Large intestine (tissue), 12 donors: ENCODE measurements at places on chromosomes 5 and 9. TPM values are rescaled to one million over a fixed set of nuclear protein-coding genes. Genes with fewer than 3 reads are reported as not detected.

- DNase-seq, result no peak
Measured at GRCh38 chr5:107636555-107636954, 34.2 kb downstream of the EFNA5 start.

The ZFP37 gene
- 3.3 TPM for polyA plus RNA-seq

DNA sequence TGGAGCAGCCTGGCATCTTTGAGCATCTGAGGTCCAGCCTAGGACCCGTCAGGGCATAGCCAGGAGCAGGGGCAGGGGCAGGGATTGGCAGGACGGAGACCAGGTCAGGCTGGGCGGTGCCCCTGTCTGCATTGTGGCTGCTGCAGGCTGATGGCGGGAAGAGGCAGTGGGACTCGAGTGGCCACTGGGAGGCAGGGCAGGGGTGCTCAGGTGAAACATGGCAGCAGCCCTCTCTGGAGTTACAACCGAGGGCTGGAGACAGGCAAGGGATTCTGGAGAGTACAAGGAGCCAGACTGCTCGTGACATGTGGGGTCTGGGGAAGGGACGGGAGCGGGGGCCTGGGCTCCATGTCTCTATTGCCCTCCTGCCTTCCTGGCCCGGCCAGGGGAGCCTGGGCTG lies 97.4 kb upstream of the RAPGEF1 start:
- no peak for DNase-seq

DNA sequence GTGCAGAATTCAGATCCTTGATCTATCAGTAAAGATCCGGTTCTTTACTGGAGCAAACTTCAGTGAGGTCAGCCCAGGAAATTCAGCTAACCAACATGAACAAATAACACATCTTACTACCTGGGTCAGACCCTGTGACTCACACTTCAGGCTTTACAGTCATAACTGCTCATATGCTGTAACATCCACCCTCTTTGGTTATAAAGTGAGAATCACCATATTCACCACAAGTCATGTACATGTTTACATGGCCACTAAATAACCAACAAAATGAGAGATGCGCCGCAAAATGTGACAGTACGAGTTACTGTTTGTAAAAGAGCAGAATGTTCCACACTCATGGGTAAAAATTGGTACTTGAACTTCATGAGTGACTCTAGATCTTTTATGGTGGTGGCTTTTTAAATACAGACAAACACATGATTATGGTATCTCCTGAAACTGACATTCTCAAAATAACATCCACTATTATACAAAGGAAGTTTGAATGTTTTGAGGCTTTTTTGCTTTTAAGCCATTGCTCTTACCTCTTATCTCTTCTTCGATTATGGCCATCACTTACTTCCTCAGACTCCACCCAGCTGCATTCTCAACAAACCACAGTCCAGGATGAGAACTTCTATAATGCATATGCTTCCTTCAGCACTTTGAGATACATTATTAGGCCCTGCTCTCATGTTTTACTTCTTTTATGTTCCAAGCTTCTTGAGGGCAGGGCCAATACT lies 516.6 kb downstream of the RAB3C start:
- peak; percentile 51 for DNase-seq

DNA sequence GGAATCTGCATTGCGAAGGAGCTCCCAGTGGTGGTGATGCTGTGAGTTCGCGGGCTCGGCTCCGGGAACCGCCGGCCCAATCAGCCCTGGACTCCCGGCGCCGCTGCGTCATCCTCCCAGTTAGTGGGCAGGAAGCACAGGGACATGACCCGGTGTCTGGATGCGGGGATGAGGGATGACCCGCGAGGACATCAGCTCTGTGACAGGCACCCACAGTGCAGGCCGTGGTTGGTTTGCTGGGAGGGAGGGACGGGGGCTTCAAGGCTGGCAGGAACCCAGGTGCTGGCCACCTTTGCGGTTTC lies 996 bp downstream of the NXNL2 start:
- no peak for DNase-seq

The CDC26 gene
- polyA plus RNA-seq, result 39.7 TPM

- DNase-seq, result no peak
Measured at GRCh38 chr9:135961811-135962695, 880 bp upstream of the UBAC1 start.

DNA sequence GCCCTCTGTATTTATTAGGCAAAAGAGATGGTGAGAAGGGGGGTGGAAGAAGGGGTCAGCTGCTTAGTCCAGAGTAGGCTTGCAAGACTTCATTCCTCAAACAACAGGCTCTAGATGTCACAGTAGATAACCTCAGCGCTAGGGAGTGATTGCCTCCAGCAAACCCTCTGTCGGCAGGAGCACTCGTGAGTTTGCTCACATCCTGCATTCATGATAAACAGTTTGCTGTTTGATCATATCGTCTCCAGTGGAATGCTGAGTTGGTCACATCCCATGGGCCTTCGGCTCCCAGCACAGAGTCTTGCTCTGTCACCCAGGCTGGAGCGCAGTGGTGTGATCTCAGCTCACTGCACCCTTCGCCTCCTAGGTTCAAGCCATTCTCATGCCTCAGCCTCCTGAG lies 3.6 kb downstream of the TTC23L start:
- no peak for DNase-seq

The RFX3 gene
- polyA plus RNA-seq, result 9.8 TPM

- DNase-seq, result no peak
Measured at GRCh38 chr9:111529787-111530186, 4.8 kb downstream of the ZNF483 start.

DNA sequence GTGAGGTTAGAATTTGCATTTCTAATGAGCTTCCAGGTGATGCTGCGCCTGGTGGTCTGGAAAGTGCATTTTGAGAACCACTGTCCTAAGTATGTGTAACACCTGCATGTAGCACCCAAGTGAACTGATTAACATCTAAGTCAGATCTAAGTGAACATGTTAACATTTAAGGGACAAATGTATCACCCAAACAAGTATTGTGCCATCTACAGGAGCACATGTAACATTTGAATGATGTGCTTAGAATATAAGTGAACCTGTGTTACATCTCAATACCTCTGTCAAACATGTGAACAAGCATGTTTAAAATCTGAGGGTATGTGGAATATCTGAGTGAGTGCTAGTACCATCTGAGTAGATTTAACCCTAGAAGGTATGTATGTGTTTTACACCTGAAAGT lies 68.7 kb downstream of the PLPPR1 start:
- DNase-seq, result no peak

- peak; percentile 45 for DNase-seq
Measured at GRCh38 chr5:177399997-177400868, at the start of gene PFN3. Gene PFN3, minus strand, starts transcription at chr5:177400661. Its CDS starts 85 bp downstream, at chr5:177400576.

DNA sequence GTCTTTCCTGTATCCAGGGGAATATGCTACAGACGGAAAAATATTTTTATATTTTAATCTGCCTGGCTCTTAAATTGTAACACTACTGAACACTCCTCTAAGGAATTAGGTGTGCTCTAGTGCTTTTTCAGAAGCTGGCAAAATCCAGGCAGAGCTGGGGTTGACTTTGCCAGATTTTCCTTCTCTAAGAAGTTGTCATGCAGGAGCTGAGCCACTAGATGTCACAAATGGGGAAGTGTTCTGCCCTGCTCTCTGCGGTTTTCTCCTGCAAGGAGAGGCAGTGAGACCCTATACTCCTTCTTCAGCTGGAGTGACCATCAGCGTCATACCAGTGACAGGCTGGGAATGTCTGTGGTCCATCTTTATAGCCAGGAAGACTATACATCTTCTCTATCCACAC lies 112.5 kb downstream of the HAPLN1 start:
- DNase-seq, result peak; percentile 14

- no peak for DNase-seq
Measured at GRCh38 chr9:131661568-131662288, 78.1 kb downstream of the RAPGEF1 start.

DNA sequence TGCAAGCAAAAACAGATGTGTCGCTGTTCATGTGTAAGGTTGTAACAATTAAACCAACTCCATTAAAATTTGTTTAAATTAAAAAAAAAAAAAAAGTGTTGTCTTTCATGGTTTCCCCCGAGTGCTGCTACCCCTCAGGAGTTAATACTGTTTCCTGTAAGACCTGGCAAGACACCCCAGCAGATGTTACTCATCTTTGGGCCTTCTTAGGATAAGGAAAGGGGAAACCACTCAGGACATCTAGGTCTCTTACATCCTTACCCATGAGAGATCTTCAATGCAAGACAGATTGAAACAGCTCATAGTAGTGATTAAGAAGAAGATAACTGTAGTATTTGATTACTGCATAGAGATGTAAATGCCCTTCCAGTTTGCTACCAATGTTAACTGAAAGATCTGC lies 33.5 kb upstream of the F2R start:
- DNase-seq, result no peak

GRCh38 chr5:144108131-144108530 lies 62.3 kb downstream of the YIPF5 start:
- DNase-seq, result no peak

DNA sequence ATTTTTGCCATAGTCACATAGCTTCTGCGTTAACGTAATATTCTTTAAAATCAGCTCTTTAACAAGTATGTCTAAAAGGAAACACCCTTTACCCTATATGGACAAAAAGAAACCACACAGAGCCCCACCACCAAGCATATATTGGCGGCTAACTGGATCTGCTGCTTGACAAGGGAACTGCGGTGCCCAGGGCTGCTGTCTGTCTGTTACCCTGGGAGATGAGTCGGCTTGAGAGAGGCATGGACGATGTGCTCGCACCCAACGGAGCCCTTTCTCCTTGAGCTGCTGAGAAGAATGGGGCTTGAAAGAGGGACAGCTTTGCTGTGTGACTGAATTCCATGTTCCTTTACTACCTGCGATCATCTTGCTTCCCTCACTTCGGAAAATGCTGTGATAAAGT lies 158.6 kb upstream of the SHB start:
- no peak for DNase-seq

The FOXD4L4 gene
- 0.03 TPM for polyA plus RNA-seq

DNA sequence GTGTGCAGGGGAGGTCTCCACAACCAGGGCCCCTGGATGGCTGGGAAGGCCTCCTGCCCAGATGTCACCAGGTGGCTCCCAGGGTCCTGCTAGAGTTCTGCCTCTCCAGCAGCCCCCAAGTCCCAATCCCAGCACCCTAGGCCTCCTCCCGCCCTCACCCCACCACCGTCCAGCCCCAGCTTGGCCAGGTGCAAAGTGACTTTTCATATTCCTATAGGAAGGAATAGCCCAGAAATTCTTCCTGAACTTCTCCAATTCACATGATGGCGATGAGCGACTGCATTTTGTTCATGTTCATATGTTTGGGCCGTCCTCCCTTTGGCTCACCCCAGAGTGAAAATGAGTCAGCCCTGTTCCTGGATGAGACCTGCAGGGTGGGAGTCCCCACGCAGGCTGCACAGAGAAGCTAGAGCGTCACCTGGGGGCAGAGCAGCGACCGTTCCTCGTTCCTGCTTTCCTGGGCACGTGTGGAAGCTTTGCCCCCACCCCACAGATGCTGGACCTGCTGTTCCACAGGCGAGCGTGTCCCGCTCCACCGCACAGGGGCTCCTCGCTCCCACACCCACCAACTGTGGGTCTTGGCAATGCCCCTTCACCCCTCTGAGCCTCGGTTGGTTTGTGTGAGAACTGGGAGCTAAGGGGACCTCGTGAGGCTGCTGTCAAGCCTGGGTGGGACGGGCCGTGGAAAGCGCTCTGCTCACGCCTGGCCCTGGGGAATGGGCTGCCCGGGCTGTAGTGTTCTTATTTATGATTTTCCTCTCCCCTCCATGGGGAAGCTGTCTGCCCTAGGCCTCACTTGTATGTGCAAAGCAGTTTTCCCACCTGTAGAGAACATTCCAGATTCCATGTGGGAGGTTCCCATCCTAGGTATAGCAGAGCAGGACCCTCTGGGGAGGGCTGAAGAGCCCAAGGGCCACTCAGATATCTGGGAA lies 6.9 kb downstream of the MRPS2 start:
- DNase-seq, result no peak

DNA sequence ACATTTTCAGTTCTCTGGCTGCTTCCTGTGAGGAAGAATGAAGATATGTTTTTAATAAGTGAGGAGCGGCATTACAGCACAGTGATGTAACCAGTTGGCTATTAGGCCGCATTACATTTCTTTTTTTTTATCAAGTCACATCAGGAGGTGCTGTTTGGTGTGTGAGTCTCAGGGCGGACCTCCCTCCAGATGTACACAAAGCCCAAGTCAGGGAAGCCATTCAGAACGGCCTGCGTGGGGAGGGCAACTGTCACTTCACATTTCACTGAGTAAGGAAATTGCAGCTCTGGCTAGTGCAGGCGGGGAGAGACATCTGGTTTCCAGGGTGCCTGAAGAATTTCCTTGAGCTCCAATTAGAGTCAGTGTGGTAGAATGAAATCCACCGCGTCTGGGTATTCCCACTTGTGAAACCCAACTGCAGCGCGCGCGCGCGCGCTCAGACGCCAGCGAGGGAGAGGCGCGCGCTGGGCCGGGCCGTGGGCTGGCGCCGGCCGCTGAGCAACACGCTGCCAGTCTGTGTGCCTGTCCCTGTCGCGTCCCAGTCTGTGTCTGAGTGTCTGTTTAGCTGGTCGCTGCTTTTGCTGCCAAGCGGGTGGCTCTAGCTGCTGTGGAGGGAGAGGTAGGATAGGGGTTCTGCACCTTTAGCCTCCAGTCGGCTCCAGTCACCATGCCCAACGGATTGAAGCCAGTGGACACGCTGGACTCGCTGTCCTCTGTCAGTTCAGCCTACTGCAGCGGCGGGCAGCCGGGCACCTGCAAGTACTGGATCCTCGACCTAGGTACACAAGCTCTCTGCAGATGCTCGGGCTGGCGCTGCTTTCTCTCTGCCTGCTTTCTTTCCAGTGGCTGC lies 140.8 kb upstream of the OTULINL start:
- peak; percentile 44 for DNase-seq

DNA sequence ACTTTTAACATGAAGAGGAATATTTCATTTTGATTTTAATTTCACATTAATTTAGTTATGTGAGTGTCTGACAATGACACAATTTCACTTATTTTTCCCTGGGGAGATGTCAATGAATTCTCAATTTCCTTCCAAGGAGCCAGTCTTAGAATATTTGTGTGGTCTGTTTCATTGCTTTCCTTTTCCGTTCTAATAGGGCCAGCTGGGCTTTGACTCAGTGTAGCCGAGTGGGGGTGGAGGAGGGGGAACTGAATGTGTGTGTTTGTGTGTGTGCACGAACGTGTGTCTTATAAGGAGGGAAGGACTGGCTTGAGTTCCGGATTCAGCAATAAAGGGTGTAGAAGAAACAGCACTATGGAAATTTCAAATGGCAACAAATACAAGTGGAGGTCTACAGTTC lies 100.0 kb downstream of the BASP1 start:
- DNase-seq, result no peak

The NREP gene
- 246 TPM for polyA plus RNA-seq

The RAB3C gene
- polyA plus RNA-seq, result 12.6 TPM

The PCAT7 gene
- 0.84 TPM for polyA plus RNA-seq
